ENCODE measurements at places on chromosomes 2 and 18.

DNA sequence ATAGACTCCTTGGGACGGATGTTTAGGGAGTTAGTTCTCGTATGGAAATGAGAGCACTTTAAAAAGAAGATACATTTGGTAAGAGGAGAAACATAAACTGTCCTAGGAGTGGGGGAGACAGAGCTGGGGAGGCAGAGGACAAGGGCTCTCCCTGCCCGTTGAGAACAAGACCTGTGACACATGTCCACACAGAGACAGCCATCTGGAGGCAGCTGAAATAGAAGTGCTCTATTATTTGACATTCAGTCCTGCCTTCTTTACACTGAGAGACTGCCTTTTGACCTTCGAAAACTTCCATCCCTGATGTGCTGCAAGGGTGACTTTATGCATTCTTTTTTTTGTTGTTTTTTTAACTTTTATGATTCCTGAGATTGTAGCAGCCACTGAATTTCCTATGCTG is 150.1 kb downstream of the UXS1 start:
- DNase-seq, result no peak

GRCh38 chr2:28394997-28395333 is 2.3 kb downstream of the FOSL2 start:
- no peak for DNase-seq

DNA sequence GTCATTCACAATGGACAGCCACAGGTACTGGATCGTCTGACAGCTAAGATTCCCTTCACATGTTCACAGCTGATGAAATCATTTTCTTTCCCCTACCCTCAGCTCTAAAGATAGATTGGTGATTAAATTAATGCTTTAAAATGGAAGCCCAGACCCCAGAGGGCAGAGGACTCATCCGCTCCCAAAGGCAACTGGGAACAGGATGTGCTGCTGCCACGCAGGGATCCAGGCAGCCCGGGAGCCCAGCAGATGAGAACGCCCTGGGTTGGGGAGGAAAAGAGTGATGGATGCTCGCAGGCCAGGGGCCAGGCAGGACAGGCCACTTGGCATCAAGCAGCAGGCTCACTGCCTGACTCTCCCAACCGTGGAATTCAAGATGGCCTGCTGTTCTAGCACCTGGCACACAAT is 41.3 kb downstream of the HDHD2 start:
- DNase-seq, result no peak

DNA sequence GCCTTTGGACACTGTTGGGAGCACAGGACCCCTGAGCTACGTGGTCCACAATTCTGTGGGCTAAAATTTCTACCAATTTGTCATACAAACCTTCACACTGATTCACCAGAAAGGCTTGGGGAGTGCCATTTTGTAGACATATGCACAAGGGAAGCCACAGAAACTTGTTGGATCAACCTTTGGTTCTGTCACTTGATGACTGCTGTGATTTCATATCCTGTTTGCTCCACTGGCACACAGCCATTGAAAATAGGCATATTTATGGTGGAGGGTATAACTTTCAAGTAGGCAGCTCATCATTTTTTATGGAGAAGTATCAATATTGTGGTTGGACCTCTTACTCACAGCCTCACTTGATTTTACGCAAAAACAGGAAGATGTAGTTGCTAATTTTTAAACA is 10.5 kb downstream of the NAPG start:
- no peak for DNase-seq

GRCh38 chr2:48120759-48121242 is 214.5 kb upstream of the FBXO11 start:
- DNase-seq, result no peak

DNA sequence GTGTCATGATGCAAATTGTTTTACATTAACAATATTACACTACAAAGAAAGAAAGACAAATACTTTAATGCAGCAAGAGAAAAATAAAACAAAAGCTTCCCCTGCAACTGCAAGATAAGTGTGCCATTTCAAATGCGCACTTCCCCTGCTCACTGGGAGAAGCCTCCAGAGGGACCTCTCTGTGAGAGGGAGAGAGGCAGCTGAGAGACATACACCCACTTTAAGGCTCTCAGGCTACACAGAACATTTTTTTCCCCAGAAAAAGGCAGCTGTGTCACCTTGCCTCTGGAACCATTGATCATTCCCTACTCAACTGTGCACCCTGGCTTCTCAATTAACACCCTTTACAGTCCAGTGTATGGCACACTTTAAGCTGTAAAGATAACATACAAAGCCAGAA is 75.2 kb downstream of the DPP4 start:
- no peak for DNase-seq

DNA sequence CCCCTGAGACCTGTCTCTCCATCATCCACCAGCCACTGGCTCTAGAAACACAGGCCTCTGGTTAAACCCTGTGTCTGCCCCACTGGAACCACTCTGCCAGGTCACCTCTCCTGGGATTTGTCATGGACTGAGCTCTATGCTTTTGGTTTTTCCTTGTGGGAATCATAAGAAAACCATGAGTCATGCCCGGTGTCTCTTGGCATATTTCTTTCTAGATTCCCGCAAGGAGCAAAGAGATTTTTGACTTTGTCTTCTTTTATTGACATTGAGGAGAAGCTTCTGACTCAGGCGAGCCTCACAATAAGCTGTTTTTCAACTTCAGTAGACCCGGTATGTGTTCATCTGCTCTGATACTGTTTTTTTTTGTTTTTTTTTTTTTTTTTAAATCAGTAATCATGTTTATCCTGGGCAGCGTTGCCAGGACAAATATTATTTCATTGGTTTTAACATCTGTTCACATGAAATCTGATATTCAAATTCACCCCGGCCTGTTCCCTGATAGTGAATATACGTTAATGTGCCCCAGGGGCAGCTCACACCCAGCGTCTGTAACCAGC is 207.1 kb downstream of the ACKR3 start:
- no peak for DNase-seq

DNA sequence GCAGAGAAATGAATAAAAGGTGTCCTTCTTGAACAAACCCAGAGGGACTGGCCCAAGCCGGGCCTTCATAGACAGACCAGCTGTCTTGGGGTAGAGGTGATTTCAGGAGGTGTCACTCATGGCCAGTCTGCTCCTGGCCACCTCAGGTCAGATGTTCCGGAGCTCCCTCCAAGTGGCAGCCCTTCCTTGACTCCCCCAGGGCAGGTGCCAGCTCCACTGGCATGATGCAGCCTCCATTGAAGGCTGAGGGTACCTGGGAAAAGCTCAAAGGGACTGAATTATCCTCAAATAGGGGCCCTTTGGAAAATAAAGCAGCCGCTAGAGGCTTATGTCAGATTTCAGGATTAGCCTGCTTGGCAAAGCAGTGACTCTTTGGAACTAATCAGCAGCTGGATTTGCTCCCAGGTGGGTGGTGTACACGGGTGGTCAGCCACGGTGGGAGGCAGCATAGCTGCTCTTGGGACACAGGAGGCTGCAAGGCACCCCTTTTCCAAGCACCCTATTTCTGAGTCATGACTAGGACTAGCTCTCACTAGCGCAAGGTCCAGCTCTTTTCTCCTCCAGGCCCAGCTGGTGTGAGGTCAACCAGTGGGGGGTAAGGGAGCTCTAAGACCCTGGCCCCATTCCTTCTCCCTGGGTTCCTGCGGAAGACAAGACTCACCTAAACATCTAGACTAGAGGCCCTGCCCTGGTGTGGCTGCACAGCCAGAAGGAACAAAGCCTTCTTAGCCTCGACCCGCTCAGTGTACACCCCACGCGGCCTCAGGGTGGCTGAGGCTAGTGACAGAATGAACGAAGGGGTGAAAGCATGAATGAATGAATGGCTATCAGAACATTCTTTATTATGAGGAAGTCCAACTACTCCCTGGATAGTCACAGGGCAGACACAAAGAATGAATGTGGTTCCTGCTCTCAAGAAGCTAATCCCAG is 29.3 kb downstream of the HS1BP3 start:
- DNase-seq, result no peak

GRCh38 chr2:140424471-140424870 is 1644.3 kb upstream of the NXPH2 start:
- DNase-seq, result no peak

DNA sequence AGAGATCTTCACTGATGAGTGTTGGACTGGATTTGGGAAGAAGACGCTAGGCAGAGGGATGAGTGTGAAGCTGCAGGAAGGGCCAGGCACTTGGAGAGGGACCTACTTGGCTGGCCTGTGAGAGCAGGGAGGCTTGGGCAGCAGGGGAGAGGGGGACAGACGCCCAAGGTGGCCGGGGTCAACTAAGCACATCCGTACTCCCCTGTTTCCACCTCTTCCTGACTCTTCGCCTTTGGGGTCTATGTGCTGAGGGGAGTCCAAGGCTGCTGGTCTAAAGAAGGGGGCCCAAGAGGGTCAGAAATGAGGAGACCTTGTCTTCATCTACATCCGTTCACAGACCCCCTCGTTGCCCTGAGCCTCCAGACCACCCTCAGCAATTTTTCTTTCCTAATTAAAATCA is 16.7 kb downstream of the DPYSL5 start:
- DNase-seq, result no peak

DNA sequence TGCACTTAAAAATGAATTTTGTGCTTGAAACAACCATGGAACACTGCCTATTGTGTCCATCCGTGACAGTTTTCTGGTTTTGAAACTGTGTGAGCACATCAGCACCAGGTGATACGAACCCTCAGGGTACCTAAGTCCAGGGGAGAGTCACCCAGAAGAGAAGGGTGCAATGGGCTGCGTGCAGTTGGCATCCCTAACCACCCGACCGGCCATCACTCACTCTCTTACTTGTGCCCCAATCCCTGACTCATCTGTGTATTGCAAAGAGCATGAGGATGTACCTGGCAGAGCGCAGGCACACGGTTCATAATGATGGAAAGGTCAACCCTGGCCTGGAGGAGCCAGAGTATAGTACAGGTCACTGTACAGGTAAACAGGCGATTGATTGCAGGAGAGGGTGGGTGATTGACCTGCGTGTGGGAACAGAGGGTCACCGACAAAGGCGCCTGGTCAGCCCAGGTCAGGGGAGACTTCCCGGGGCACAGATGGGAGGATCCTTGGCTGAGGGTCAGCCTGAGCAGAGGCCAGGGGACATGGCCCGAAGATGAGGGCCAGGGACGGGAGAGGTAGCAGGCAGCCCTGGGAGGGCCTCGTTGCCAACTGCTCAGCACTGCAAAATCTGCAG is 160.3 kb downstream of the SEPTIN10 start:
- DNase-seq, result no peak

DNA sequence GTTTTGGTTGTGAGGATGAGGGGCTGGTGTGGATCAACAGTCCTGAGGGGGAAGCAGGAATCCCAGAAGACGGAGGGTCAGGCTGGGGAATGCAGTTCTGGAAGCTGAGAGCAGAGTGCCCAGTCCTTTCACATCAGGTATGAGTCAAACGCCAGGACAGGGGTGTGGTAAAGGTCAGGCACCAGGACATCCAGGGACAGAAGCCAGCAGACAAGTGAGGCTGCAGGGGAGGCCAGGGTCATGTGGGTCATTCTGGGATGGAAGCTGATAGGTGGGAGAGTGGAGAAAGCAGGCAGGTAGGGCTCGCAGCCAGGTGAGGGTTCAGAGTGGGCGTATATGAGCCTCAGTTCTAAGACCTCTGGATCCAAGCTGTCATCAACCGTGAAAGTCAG is 12.8 kb upstream of the GNLY start:
- no peak for DNase-seq

DNA sequence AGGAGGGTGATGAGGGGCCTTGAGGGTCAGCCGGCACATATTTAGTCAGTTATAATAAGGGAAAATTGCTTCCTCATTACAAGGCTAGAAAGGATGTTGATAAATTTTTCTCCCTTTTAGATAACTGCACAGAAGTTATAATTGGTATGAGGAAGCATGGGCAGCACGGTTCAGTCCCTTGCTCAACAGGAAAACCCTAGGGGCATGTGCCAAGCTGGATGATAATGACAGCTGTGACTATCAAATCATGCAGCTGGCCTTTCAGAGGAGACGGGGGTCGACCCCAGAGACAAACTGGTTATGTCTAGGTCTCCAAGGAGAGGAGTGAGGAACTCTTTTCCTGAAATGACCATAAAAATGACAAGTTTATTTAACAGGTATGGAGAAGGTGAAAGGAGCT is 448.1 kb upstream of the VRK2 start:
- no peak for DNase-seq

- DNase-seq, result no peak
Measured at GRCh38 chr2:157526070-157526469, 82.2 kb upstream of the CYTIP start.

DNA sequence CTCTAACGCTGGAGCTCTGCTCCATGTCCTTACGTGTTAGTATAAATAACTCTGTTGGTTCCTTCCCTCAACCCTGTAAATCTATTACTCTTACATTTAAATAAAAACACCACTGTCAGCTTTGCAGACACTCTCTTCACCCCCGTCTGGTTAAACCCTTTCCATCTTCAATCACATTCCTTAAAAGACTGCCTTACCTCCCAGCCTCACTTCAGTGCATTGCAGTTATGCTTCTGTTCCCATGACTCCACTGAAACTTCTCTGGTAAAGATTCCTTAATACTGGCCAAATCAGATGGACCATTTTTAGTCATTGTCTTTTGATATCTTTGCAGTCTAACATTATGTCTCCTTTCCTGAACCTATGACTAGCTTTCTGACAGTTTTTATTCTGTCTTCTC is 61.7 kb downstream of the EML4 start:
- DNase-seq, result no peak

DNA sequence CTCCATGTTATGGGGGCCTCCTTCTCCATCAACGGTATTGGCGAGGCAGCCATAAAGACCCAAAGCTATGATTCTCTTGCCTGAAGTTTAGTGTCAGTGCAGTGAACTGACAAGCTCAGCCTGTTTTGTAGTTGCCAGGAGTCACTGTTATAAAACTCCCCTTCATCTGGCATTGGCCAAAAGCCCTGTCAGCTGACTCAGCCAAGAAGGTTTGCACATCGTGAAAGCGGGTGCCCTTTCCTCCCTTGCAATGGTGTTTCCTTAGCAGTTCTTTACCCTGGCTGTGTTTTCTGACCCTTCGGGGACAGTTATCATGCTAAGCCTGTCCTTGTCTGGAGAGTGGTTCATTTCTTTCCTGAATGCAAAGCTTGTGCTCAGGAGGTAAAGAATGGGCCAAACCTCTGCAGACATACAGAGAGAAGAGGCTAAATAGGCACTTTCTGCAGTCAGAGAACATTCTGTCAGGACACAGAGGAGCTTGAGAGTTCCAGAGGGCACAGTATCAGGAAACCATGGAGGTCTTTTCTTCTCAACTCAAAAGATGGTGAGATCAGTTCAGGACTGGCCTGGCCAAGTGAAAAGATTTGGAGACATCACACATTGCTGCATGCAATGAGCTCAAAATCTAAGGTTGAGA is 414.2 kb downstream of the ZNF521 start:
- DNase-seq, result no peak

DNA sequence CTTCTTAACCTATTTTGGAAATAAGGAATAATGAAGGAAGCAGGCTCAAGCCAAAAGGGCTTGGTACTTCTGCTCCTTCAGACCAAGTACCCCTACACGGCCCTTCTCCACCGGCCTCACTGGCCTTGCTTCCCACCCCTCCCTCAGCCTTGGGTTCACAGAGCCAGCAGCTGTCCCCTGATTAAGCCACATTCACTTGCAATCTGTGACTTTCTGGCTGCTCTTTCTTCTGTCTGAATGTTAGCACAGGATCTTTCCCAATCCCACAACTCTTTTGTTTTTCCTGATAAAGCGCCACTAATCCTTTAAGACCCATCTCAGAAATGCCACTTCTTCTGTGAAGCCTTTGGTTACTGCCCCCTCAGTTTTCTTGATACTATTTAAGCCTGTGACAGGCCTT is 52.4 kb downstream of the REEP1 start:
- DNase-seq, result no peak

Measured in GM18507 (cell line).